ENCODE measurements at places on chromosomes 6 and 20.

DNA sequence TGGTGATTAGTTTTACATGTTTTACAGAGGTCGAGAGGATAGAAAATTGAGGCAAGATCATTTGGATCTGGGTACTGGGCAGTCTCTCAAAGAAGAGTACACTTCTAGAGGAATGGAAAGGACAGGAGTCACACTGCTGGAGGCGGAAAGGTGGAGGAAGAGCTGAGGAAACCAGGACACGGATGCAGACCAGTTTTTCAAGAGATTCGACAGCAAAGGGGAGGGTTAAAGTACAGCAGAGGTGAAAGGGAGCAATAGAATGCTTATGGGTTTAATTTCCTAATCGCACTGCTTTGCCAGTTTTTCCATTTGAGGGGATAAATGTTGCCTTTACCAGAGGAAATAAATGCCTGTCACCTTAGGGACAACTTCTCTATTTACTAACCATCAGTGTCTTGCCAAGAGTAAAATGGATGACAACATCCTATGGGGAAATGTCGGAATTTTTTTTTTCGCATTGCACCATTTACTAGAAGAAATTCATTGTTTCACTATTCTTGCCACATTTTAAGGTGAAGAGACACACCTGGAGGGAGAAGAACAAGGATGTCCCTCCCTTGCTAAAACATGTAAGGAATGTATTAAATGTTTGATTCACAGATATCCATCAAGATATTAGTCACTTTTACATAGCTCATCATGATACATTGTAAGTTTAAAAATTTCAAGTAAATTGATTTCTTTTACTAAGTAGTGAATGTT, 226.6 kb downstream of the COL12A1 start:
- no peak for DNase-seq

- no peak for DNase-seq
These were observed 163.4 kb upstream of the CEP162 start for GRCh38 chr6:84390851-84391250.

DNA sequence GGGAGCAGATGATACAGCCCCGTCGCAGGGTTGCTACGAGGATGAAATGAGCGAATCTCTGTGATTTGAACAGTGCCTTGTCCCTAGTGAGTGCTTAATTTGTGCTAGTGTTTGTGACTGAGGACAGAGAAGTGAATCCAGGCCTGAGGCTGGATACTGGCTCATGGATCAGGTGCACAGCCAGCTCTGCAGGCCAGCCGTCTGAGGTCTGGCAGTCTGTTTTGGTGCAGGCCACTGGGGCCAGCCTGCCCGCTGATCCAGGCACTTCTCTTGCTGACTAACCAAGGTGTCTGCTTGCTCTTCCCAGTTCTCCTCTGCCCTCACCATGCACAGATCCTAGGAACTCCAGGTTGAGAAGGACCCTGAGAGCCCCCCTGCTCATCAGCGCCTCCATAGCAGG, 181.0 kb downstream of the LRFN2 start:
- no peak for DNase-seq

DNA sequence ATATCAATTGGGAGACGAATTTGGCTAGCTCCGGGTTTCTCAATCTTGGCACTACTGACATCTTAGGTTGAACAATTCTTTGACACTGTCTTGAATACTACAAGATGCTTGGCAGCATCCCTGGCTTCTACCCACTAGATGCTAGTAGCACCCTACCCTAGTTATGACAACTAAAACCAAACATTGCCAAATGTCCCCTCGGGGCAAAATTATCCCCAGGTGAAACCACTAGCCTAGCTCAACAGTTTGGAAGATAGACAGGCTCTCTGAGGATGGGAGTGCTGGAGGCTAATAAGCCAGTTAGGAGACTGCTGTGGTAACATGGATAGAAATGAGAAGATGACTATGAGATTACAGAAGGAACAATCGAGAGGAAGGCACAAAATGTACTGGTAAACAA, 20.9 kb downstream of the CCNC start:
- DNase-seq = no peak

DNA sequence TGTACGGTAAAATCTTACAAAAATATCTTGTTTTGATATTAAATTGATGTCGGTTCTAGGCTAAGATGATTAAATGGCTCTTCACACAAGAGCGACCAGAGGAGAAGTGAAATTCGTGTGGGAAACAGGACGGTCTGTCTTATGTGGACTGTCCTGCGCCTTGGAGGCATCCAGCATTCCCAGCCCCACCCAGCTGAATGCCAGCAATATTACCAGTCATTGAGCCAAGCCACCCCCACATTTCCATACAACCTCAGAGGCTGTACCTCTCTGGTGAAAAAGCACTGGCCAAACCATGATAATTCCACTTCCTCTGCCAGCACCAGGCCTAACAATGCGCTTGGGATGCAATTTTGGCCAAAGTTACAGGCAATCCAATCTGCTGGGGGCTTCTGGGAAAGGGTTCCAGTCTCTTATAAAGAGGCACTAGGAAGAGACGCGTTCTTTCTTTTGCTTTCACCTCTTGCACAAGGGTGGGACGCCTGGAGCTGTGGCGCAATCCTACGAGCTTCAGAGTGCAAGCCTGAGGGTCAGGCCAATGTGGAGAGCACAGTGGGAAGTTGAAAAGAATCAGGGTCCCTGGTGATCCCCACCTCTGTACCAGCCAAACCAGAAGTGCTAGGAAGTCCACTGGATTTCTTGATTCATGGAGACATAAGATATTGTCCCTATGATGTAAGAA, 213.1 kb downstream of the PREX1 start:
- no peak for DNase-seq

DNA sequence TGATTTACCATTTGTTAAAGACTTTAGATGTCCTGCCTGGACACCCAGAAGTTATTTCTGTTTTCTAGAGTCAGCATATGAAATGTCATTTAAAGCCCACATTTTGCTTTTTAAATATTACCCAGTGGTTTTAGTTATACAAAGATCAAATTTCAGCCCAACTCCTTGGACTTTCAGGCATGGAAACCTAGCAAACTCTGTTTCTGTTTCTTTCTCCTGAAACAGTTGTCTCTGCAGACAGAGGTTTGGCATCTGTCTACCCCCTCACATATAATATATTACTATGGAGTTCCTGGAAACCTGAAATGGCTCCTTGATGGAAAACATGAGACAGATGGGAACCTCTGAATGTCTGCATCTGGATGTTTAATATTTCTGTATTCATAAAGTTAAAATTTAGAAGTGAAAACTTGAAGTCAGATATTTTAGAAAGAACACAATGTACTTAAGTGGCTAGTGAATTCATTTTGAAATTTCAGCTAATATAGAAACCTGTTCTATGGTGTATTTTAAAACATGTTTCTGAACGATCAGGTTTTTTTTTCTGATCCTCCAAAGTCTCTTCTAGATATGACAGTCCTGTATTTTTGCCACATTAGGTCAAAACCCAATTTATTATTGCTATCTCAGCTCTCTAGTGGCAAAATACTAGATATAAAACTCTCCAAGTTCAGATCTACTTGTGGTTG, 743.3 kb downstream of the CD109 start:
- DNase-seq = no peak

GRCh38 chr6:8993111-8993510, 557.8 kb upstream of the SLC35B3 start:
- DNase-seq = no peak

- no peak for DNase-seq
These were observed 2.8 kb downstream of the CDH22 start for GRCh38 chr20:46305331-46305972.

- no peak for DNase-seq
These were observed 121.1 kb downstream of the CDC5L start for GRCh38 chr6:44508646-44509045.

DNA sequence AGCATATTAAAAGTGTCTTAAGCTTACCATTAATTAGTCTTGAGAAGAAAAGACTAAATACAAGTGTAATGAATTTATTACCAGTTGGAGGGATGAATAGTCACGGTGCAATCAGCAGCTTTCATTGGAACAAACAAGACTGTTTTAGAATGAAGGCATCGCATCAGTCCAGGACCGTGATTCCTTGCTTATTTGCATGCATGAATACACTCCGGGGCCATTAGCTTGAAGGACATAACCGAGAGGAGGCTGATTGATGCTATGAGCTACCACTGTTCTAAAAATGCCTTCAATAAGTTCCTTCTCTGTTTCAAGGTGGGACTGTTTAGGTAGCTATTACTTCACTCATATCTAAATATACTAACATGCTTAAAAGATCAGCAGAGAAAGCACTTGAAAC, 17.9 kb downstream of the PROKR2 start:
- DNase-seq = no peak

GRCh38 chr20:58633161-58634053, 17.7 kb upstream of the STX16 start:
- no peak for DNase-seq

- DNase-seq = no peak
These were observed 2.4 kb upstream of the HLA-F start for GRCh38 chr6:29720863-29721262.

GRCh38 chr6:139249395-139249794, 42.4 kb downstream of the TXLNB start:
- peak; percentile 30 for DNase-seq

DNA sequence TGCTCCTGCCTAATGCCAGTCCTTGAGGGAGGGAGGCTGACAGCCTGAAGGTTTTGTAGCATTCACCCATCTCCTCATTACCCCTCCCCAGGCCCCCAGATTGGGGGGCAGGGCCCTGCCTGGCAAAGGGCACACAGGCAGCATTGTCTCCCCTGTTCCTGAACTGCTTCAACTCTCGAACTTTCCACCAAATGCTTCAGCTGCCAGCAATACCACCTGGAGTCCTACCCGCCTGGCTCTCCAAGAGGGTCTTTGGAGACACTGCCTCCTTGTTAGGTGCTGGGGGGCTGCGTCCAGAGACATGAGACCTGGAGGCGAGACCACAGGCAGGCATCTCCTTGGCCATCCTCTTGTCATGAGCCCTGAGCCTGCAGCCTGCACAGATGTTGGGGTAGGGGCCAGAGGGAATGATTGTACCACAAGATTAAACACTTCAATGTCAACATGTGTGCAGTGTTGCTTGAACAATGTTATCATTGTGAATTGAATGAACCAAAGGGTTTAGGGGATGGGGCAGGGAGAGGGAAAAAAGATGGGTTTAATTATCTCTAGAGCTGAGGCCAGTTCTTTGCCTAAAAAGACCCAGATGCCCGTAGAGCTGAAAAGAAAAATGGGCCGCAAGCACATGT, 25.0 kb downstream of the BMP7 start:
- no peak for DNase-seq

DNA sequence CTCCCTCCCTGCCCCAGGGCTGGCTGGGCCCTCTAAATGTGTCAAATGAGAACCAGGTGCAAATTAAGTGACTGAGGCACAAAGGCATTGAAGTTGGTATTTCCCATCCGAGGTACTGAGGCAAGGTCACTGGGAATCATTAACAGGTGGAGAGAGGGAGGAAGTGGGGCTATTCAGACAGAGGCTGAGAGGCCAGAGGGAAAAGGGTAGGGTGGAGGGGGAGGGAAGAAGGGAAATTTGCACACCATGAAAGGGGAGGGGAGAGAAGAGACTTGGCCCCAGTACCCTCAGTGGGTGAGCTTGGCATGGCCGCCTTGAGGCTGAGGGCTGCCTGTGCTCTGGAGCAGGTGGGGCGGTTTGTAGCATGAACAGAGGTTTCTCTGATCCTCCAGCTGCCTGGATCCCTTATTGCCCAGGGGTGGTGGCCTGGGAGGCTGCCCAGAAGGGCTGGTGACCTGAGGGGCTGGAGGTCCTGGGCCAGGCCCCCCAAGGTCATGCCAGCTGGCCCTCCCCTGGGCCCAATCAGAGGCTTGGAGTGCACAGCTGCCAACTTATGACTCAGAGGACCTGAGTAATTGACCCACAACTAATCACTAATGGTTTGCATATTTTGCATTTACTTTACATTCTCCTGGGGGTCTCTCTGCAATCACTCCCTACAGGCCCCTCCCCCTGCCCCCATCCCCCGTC, 40.3 kb upstream of the ZFAND3 start:
- DNase-seq = no peak

DNA sequence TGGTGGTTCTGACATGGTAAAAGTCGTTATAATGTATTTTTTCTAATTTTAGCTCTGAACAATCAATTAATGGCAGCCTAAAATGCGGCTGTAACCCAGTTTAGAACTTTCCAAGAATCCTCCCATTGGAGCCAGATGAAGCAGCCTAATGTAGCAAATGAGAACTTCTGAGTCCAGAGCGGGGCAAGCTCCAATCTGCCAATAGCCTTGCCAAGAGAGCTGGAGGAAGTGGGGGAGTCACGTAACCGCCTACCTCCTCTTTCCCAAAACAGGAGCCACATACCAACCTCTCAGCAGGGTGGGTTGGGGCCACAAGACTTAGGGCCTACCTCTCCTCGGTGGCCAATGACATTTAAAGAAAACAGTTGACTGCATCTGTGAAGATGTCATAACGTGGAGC, 230.6 kb downstream of the SOD2 start:
- DNase-seq = no peak

DNA sequence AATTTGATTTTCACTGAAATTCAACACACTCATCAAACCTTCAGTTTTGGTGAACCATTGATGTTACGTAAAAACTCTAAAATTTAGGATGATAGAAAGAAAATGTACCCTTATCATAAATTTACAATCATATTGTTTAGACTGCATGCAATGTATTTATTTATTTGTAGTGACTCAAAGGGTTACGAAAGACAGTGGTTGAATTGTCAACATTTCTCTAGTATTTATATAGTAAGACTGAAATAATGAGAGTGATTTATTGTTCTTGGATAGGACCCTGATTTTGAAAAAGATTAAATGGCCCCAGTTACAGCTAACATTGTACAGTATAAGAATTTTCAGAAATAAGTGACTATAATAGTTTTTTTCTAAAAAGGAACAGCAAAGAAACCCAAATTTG, 591.5 kb downstream of the RFPL4B start:
- DNase-seq = no peak

DNA sequence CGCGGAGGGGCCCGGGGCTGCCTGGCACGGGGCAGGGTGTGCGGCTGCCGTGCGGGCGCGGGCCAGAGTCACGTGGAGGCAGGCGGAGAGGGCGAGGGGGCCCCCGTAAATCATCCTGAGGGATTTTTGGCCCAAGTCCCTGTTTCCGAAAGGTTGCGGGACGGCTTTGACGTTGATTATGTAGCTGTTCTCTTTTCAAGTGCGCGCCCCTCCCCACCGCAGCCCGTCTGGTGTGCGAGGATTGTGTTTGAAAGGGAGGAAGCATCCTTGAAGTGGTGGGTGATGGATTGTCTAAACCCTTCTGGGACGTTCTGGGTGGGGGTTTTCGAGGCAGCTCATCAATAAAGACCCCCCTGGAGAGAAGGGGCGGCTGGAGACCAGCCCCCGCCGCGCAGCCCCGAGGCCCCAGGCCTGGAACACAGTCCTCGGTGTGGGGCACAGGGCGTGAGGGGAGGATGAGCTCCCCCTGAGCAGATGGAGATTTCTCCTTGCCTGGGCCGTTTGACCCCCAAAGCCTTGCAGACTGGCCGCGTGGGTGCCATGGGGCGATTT, 7.0 kb upstream of the FOXF2 start:
- DNase-seq = peak; percentile 76

Data from osteocyte (in vitro differentiated cells).